ENCODE measurements at places on chromosomes 1 and 21. TPM values are rescaled to one million over a fixed set of nuclear protein-coding genes. Genes with fewer than 3 reads are reported as not detected.

The LRRN2 gene
- 16.9 TPM for total RNA-seq

The ETV3 gene
- total RNA-seq: 11.6 TPM

The CHRM3 gene
- not detected for total RNA-seq

The HNRNPU gene
- total RNA-seq: 338 TPM

The RAB7B gene
- total RNA-seq: 1.2 TPM

Data from A549 treated with ZK216348 at 1 μM for 4 hours (cell line).